ENCODE measurements at places on chromosomes 11 and 22.

DNA sequence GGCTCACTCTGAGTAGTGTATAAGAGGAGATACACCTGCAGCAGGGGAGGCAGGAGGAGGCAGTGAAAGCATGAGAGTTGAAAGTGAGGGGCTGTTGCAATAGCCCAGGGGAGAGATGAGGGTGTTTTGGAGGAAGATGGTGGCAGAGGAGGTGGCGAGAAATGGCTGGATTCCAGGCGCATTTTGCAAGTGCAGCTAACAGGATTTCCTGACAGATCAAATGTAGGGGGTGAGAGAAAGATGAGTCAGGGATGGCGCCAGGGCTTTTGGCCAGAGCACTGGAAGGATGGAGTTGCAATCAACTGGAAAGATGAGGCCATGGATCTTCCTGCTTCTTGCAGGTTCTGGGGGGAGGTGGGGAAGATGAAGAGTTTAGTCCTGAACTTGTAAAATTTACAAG is 16.8 kb upstream of the TSPAN18 start:
- no peak for DNase-seq

GRCh38 chr11:69005631-69006368 is 7.2 kb downstream of the MRGPRF start:
- DNase-seq, result no peak

DNA sequence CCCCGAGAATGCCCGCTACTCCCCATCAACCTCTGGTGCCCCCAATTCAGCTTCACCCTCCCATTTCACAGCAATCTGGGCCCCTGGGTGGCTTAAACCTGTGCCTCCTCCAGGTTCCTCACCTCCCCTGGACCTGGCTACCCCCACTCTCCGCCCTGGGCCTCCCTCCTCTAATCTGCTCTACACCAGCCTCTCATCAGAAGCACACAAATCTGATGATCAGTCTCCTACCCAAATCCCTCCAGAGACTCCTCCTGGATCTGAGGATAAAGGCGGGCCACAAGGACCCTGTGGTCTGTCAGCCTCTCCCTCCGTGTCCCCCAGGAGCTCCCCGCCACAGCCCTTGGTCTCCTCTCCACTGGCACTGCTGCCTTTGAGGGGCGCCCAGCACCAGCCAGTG is 23.2 kb upstream of the IGLL1 start:
- DNase-seq, result no peak

DNA sequence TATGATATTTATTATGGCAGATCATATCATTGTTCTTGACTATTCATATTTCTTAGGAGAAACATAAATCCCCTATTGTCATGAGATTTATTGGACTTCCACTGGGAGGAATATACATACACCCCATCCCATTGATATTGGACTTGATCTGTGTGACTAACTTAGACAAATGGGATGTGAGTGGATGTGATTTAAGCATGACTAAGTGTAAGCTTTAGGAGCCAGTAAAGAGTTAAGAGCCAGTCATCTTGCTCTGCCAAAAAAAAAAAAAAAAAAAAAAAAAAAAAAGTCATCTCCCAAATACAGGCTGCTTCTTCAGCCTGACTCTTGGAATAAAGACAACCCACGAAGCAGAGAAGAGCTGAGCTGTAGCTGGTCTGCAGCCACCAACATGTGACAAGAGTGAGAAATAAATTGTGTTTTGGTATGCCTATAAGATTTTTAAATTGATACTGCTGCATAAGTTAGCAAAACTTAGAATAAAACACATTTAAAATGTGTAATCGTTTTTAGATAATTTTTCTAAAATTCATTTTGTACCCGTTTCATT is 595.0 kb upstream of the LRRC4C start:
- no peak for DNase-seq

- DNase-seq, result peak; percentile 33
These were observed 18.9 kb downstream of the MRGPRG start for GRCh38 chr11:3199537-3200295.

GRCh38 chr11:11416502-11416901 is 63.5 kb upstream of the CSNK2A3 start:
- DNase-seq, result no peak

GRCh38 chr22:17336061-17336460 is 33.2 kb upstream of the CECR2 start:
- no peak for DNase-seq

- DNase-seq, result no peak
These were observed 7.7 kb downstream of the HMGXB4 start for GRCh38 chr22:35264986-35265385.

DNA sequence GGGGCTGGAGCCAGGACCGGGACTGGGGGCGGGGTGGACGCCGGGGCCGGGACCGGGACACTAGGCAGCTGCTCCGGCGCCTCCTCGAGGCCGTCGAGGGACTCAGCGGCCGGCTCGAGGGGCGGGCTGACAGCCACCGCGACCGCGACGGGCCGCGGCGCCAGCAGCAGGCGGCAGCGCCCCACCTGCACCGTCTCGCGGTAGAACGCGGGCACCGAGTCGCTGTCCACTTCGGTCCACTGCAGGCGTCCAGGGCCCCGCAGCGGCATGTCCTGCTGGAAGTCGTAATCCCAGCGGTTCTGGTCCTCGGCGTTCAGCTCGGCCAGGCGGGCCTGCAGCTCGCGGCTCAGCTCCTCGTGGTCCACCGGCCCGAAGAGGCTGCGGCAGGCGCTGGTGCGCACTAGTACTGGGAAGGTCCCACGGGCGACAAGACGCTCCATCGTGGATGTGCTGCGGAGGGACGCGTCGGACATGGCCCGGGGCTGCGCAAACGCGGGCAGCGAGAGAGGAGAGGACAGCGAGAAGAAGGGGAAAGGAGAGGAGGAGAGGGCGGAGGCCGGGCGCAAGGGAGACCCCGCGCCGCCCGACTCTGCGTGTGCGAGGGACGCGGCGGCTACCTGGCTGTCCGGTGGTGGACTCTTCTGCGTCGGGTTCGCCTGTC is 428 bp downstream of the CDKN1C start:
- DNase-seq, result peak; percentile 77

GRCh38 chr11:61392981-61393595 is 701 bp downstream of the TMEM216 start:
- peak; percentile 55 for DNase-seq

- DNase-seq, result no peak
These were observed 26.0 kb downstream of the SERPINH1 start for GRCh38 chr11:75588051-75588481.

Measured in D341Med (cell line).